ENCODE measurements at places on chromosomes 12 and 14. TPM values are rescaled to one million over a fixed set of nuclear protein-coding genes. Genes with fewer than 3 reads are reported as not detected.

Gene FAM181A
- polyA plus RNA-seq: 0.09 TPM

Gene PSMD9
- polyA plus RNA-seq: 52.2 TPM

Gene LMBR1L
- 58.2 TPM for polyA plus RNA-seq

Gene CALM1
- polyA plus RNA-seq: 356 TPM

Gene SCNN1A
- polyA plus RNA-seq: 82.7 TPM

Gene KRT1
- polyA plus RNA-seq: 0.32 TPM
